ENCODE measurements at places on chromosomes 3 and 15.

GRCh38 chr15:60413231-60413824, 15.5 kb upstream of the ANXA2 start:
- no peak for DNase-seq

DNA sequence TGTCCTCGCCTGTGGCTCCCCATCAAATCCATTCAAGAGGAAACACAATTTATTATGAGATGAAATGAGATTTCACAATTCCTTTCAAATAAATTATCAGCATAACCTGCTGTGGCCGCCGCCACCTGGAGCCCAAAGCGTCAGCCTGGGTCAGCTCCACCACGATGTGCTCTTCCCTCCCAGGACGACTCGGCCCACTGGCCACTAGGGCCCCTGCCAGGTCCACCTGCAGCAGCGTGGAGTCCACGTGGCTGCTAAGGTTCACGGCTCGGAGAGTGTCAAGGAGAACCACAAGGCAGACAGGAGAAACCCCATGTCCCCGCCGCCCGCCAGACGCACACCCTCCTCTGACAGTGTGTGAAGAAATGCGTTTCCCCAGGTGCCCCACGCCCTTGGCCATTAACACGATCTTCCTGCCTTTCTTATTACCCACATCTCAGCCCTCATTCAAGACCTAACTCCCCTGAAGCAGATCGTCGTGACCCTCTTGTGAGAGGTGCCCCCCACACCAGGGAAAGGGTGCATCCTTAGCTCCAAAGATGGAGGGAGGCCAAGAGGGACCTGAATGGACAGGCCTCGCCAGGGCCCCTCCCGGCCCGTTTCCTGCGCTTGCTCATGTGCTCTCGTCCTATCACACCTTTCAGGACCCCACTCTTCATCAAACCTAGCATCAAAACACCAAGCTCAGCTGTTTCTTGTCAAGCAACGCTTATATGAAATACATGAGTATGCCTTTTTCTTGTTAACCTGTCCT, 80.6 kb downstream of the OCA2 start:
- DNase-seq, result no peak

GRCh38 chr15:91537856-91538255, 315.7 kb upstream of the SLCO3A1 start:
- DNase-seq, result no peak

- DNase-seq, result peak; percentile 7
These were observed 151.6 kb downstream of the FOXB1 start for GRCh38 chr15:60155661-60156060.

DNA sequence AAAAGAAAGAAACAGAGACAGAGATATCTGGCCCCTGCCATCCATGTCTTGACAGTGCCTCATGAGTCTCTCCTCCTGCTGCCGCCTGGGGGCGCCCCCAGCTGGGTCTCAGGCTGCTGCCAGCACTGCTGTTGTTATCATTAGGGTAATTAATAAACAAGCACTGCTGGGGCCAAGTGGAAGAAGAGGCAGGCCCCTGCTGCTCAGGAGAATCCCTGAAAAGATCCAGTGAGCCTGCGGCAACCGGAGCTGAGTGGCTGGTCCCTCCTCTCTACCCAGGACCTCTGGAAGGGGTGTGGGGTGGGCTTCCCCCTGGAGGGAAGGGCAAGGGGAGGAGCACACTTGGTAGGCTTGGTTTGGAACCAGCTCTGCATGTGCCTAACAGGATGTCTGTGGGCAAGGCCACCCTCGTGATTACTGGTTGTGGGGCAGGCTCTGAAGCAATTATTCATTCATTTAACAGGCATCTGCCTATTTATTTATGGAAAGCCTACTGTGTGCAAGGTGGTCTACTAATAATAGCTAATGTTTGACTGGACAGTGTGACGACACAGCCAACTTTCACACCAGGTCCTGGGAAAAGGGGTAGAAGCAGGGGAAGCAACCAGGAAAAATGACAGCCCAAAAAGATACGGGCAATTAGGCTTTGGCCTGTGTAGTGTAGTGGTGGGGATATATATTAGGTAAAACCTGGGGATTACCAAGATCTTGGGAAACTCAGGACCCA, 1.2 kb upstream of the TYRO3 start:
- no peak for DNase-seq

- DNase-seq, result no peak
These were observed 165.3 kb downstream of the FNDC3B start for GRCh38 chr3:172204716-172205115.

All from AG04449 (cell line).